Stimulated activated CD8-positive, alpha-beta memory T cell treated with anti-CD3 and anti-CD28 coated beads, Interleukin-12 subunit alpha, Interleukin-12 subunit beta, amount 100 ng/mL, for 1 hour (primary cell): ENCODE measurements at places on chromosomes 2 and 18.

GRCh38 chr2:44838116-44838790, 103.2 kb upstream of the SIX3 start:
- no peak for DNase-seq

GRCh38 chr18:48546396-48546795, 7.6 kb downstream of the CTIF start:
- DNase-seq = no peak

DNA sequence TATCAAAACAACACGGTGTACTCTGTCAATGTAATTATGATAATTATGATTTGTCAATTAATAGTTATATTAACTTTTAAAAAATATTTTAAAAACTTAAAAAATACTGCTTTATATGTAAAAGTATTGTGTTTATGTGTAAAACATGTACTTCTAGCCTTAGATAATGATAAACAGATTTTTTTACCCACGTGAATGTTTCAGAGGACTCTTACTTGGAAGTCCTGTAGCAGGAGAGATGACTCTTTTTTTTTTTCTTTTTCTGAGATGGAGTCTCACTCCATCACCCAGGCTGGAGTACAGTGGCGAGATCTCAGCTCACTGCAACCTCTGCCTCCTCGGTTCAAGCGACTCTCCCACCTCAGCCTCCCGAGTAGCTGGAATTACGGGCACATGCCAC, 6.2 kb upstream of the MTCL1 start:
- DNase-seq = no peak

DNA sequence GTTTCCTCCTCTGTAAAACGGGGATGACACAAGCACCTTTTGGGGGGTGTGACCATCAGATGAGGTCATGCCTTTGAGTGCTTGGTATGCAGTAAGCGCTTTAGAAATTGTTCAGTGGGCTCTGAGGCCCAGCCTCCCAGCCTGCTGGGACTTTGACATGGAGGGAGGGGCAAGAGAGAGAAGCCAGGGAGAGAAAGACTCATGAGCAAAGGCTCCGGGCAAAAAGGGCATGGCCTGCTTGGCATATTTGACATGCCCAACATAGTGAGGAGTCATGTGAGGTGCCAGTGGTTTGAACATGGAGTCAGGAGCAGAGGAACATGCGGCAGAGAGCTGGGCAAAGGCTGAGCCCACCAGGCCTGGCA, 14.0 kb downstream of the TNS1 start:
- no peak for DNase-seq

DNA sequence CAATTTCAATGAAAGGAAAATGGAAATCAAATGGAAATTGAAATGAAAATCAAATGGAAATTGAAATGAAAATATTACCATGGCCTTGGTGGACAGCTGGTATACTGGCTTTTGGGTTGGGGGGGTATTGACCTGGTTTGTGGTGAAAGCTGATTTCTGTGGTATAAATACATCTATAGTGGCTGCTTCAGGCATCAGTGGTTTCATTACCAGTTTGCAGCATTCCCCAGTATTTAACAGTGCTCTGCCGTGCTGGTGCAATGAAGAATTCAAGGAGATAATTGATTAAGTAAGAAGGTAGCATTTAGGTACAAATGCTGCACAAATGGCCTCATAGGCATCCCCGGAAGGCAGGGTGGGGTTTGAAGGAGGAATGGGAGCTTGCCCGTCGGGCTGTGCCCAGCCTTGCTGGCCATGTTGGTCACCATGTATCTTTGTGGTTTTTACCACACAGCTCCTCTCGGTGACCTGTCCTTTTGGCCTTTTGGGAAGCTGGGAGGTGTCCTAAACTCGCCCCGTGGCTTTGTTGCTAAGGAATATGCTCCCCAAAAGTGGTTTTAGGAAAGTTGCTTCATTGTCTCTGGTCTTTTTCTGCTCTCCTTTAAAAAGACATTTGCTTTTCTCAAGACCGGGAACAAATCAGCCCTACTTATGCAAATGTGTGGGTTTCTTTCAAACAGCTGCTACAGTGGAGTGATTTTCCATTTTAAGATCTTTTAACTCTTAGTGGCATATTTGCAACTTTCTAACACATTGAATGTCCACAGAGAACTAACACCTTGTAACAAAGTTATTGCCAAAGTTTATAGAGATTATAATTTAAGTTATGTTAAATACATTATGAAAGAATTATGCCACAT, 28.6 kb downstream of the SNTG2 start:
- DNase-seq = no peak

DNA sequence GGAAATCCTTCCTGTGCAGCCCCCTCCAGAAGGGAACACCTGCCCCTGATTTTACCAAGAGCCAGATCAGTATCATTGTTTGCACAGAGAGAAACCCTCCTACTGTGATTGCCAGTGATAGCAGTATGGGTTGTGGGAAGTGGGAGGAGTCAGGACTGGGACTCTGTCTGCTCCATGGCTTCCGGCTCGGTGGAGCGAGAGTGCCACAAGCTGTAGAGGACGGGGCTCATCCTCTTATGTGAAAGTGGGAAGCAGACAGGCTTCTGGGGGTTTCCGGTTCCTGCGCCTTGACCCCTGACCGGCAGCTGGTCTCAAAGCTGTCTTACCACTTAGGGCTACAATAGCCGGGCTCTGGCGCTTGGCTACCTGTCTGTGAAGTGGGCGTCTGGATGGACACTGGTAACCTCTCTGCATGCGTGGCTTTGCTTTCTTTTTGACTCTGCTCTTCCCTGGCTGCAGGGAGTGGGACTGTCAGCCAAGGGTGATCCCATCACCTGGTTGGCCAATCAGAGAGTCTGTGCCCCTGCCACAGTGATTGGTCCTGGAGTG, 79.7 kb downstream of the BCL2L11 start:
- DNase-seq = no peak

- no peak for DNase-seq
These were observed 249.7 kb upstream of the OSR1 start for GRCh38 chr2:19607931-19608771.

DNA sequence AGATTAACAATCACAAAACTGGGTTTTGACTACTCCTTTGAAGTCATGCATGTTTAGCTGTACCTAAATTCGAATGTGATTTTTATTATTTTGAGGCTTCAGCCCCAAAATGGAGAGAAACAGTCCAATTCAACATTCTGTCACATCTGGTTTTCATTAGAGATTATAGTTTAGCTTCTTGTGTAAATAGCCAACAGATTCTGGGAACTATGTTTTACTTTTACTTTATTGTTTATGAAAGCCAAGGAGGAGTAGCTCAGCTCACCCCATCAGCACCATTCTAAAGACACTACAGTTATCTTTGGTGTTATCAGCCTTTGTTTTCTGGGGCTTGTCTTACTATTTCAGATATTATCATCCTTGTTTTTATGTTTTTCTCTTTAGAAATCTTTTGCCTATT, 465.0 kb upstream of the CWC22 start:
- DNase-seq = no peak

GRCh38 chr18:10528439-10528838, 2.6 kb downstream of the NAPG start:
- DNase-seq = no peak

DNA sequence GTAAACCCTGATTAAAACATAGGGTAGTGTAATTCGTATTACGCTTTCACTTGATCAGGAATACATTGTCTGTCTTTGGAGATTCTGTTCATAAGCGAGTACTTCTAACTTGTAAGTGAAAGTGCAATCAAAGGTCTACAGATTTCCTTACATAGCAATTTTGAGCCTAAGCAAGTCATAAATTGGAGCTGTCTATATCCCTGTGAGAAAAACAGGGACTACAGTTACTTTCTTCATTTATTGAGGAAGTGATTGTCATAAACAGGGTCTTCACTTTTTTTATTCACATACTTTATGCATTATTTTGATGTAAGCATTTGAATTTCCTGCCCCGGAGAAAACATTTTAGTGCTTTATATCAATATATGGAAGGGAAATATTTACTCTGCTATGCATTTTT, 670.4 kb downstream of the CBLN2 start:
- no peak for DNase-seq

DNA sequence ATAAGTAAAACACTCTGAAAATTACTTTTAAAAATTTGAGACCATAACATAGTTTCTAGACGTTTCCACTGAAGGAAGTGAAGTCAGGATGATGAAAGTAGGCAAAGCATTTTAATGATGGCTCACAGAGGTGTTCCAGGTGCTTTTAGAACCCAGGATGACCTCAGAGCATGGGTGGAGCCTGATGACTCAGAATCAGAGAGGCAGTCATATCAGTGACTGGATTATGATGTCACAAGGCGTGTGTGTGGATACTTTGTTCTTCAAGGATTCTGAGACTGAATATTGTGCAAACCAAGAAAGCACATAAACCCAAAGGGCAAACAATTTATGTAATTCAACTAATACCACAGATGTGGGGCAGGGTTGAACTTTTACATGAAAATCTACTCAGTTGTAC, 208.0 kb upstream of the FBXO11 start:
- DNase-seq = no peak

DNA sequence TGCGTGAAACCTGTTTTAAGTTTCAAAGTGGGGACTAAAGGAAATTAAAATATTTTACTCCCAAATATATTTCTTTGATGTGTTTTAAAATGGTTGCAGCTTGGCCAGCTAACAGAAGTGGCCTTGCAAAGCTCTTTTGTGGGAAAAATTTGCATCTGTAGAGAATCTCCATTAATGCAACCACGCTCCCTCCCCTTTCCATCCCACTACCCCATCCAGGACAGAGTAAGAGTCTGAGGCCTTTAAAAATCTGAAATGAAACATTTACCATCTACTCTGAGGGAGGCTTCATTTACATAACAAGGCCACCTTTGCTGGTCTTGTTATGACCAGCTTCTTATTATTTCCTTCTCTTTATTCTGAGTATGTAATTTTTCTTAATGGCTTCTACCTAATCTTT, 63.5 kb downstream of the STAT4 start:
- no peak for DNase-seq

- DNase-seq = peak; percentile 22
These were observed 51.8 kb downstream of the MTHFD2 start for GRCh38 chr2:74250189-74250631.

GRCh38 chr2:18602298-18602697, 12.9 kb upstream of the NT5C1B start:
- DNase-seq = no peak

DNA sequence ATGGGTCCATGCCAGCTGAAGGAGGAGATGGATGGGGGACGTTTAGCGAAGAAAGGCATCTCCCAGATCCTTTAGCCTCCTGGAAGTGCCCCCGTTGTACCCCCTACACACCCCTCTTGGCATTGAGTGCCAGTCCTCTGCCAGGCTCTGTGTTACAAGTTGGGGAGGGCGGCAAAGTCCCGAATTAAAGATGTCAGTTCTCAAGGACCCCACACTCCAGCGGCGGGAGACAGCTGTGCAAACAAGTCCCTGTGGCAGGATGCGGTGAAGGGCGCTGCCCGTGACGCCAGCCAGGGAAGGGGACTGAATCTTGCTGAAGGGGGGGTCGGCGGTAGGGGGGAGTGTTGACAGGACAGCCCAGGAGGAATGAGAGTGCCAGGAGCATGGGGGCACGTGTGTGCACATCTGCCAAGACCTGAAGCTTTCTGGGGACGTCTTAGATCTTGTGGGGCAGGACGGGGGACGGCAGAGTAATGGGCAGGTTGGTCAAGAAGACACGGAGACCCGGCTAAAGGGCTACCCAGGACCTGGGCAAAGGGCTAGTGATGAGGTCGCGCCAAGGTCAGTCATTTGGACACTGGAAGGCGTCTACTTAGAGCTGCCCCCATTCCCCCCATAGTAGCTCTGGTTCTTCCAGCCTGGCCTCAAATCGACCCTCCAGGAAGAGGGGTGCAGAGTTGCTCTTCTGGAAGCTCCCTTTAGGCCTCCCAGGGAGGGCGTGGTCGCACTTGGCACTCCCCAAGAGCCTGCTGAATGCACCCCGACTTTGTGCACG, 2.8 kb upstream of the CTDSP1 start:
- DNase-seq = no peak

- DNase-seq = no peak
These were observed 88.9 kb downstream of the R3HDM1 start for GRCh38 chr2:135620198-135620597.

DNA sequence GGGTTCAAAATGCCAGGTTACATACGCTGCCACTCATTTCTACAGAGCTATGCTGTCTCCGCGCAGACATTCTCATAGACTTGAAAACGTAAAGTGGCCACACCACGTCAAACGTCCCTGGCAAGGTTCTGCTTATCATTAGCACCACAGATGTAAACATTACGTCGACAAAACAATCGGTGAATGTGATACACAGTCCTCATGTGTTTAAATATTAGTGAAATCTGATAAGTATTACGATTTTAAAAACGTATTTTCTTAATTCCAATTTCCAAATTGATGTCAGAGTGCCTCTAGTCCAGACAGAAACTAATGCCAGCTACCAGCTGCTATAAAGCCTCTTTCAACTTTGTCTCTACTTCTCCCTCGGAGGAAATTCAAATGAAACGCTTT, 1.2 kb downstream of the STK17B start:
- no peak for DNase-seq

GRCh38 chr2:127566576-127566975, 31.1 kb downstream of the MYO7B start:
- no peak for DNase-seq

GRCh38 chr18:68441241-68441640, 273.7 kb downstream of the TMX3 start:
- DNase-seq = no peak

DNA sequence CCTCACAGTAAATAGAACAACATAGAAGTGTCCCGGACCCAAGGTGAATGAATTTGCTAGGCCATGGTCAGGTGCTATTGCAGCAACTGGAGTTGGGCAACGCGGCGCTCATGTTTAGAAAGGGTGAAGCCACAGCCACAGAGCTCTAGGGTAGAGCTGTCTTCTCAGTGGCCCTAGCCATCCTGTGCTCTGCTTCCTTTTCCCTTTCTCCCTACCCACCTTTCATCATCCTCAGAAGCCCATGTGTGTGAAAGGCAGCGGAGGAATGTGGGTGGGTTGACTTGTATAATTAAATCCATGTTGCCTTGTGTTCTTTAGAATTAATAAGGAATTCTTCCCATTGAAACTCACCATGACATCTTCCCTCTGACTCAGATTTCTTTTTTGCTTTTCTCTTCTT, 336.7 kb downstream of the OSR1 start:
- DNase-seq = no peak

- no peak for DNase-seq
These were observed 39.8 kb downstream of the RHBDD1 start for GRCh38 chr2:226875438-226876225.

- no peak for DNase-seq
These were observed 137.7 kb upstream of the MMADHC start for GRCh38 chr2:149725234-149725633.

DNA sequence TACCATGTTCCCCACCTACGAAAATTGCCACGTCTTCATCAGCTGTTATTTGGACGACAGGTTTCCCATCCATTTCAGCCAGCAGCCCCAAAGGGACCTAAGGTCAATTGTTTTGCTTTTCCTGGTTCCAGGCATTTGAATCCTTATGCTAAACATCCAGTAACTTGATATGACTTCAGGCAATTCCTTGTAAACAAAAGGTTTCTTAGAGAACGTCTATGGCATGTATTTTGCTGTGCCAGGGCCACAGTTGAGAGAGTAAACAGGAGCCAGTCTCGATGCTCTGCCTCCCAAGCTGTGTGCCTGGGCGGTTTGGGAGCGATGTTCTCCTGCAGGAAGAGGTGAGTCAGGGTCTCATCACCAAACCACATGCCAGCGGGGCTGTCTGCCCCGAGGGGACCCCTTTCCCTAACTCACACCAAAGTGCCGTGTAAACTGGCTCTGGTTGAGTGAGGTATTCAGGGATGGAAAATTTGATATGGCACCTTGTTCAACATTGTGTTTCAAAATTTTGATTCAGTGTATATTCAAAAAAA, 12.9 kb upstream of the MC5R start:
- no peak for DNase-seq

GRCh38 chr2:225008179-225008856, 34.0 kb downstream of the DOCK10 start:
- no peak for DNase-seq
